ENCODE measurements at places on chromosomes 7 and 10.

- no peak for DNase-seq
These were observed 121.7 kb downstream of the ATRNL1 start for GRCh38 chr10:115214829-115215228.

DNA sequence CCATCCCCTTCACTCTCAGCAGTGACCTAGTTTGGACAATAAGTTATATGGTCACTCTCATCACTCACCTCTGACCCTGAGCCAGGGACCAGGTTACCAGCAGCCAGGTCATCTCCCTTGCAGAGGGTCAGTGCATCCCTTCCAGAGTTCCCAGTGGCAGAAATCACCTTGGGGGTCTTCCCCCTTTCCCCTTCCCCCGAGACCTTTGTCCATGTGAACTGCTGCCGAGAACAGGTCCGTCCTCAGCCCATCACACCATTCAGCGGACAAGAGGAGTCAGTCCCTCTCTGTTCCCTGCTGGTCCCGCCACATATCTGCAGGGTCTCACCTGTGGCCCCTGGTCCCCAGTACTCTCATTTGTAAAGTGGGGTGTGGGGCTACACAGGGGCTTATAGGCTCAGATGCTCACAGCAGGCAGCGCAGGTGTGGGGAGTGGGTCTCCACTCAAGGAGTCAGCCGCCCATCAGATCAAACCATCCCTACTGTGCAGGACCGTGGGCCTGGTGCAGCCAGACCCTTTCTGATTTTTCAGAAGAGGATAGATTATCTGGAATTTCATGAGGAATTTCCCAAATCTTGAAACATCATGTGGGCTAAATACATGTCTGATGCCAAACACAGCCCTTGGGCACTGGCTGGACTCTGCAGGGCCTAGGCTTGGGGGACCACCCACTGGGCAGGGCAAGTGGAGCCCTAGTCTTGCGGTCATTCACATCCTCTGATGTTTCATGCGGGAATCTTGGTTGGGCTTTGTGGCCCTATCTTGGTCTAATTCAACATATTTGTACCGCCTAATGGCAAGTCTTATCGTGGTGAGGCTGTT lies 6.5 kb downstream of the DEPP1 start:
- DNase-seq = no peak

DNA sequence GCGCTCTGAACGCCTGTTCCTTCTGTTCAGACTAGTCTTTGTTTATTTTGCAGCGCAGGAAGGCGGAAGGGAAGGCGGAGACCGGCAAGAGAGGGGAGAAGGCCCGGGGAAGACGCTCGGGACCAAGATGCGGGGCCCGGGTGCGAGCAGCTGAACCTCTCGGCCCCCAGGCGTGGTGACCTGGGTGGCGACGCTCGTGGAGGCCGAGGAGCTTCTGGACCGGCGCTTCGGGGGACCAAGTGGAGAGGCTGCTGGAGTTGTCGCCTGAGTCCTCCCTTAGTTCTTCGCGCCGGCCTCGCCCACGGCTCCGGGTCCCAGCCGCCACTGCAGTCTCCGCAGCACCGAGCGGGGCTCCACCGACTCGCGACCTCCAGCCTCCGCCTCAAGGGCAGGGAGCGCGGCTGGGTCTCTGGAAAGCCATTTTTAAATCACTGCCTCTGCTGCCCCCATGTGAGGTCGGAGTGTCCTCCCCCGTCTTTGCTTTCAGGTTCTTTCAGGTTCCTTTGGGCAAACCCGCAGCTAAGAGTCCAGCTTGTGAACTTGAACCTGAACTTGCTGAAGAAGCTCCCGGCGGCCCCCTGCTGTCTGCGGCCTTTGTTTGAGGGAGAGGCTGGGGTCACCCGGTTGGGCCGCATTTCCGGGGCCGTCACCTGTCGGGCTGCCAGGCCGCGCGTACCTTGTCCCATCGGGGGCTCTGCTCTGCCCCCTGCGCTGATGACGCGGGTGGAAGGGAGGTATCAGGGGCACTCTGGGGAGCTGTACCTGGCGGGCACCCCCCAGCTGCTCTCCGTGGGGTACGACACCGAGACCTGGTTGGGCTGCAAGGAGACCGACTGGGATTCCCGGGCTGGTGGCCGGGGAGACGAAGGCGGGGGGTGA lies 136.0 kb downstream of the KIF20B start:
- DNase-seq = peak; percentile 87

DNA sequence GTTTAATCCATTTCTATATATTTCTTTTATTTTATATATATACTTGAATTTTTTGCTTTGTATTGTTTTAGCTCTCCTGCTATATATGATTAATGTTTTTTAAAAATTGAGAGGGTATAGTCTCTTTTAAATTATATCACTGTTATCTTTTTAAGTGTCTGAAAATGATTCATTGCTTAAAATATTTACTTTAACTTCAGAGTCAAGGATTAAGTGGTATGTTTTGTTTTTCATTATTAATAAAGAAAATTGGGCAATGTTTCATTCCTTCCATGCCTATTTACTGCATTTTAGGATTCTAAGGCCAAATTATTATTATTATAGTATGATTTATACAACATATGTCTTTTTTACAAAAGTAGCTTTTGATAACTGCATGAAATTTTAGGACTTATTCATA lies 67.2 kb upstream of the THSD7A start:
- no peak for DNase-seq

- no peak for DNase-seq
These were observed 22.4 kb downstream of the GPR141 start for GRCh38 chr7:37705976-37706375.

- DNase-seq = no peak
These were observed 36.0 kb downstream of the CLEC2L start for GRCh38 chr7:139559364-139560105.

GRCh38 chr10:70803775-70804420 lies 11.8 kb upstream of the SGPL1 start:
- DNase-seq = no peak

- peak; percentile 39 for DNase-seq
These were observed 170.5 kb downstream of the SEPTIN7 start for GRCh38 chr7:35971133-35971891.

DNA sequence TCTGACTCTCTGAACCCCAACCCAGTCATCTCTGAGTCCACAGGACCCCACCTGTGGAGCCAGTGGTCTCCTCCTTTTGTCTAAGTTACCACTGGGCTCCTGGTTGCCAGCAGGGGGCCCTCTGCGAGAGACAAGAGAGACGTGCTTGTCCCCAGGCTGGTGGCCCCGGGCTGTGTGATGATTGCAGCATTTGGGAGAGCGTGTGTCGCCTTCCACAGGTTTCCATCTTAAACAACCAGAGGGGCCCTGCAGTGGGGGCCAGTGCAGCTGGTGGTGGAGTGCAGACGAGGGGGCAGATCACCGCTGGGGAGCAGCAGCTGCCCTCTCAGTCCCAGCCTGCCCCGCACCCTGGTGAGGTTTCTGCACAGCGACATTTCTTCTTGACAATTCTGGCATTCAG lies 122.4 kb upstream of the PPP2R2D start:
- no peak for DNase-seq

- no peak for DNase-seq
These were observed 359.9 kb downstream of the DGKB start for GRCh38 chr7:14542624-14543023.

DNA sequence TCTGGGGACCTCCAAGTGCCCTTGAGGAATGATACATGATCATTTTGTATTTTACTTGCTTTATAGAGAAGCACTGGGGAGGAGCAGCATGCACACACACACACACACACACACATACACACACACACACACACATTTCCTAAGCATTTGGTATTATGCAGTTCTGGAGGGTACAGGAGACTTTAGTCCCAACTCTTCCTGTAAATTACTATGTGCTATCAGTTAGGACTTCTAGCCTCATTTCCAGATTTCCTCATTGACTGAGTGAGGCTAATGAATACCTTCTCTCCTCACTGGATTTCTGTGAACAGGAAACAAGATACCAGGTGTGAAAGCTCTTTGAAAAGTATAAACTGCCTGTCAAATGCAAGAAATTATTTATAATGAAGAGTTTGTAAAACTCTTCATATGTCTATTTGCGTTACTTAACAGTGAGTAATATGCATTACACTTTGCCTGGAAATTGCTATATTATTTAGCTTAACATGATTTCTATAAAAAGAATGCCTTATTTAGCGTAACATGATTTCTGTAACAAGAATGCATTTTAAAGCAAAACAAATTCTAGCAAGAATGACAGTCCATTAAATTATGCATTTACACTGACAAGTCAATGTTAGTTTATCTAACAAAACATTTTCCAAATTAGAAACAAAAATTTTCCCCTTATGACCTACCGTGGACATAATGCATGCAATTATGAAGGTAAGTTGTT lies 34.2 kb downstream of the ACTA2 start:
- DNase-seq = no peak

- DNase-seq = no peak
These were observed 24.7 kb upstream of the GRID1 start for GRCh38 chr10:86391236-86391840.

DNA sequence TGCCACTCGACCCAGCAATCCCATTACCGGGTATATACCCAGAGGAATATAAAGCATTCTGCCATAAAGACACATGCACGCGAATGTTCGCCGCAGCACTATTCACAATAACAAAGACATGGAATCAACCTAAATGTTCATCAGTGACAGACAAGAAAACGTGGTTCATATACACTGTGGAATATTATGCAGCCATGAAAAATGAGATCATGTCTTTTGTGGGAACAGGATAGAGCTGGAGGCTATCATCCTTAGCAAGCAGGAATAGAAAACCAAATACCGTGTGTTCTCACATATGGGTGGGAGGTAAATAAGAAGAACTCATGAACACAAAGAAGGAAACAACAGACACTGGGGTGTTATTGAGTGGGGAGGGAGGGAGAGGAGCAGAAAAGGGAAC lies 84.7 kb downstream of the SLC16A9 start:
- DNase-seq = no peak

GRCh38 chr10:3805201-3805790 lies 20.3 kb upstream of the KLF6 start:
- DNase-seq = no peak

DNA sequence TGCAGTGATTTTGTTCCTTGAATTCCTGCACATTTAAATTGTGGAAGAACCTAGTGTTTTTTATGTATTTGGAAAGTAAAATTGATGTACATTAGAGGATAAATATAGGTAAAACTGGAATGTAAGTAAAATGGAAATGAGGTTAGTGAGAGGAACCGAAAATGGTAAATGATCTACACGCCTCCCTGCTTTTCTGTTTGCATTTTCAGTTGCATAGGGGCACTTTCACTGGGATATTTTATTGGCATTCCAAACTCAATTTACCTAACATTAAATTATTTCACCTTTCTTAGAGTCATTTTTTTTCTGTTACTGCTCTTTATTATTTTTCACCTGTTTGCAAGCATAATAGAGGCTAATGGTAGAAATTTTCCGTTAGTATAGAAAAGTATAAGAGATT lies 8.0 kb downstream of the CDK13 start:
- DNase-seq = no peak

DNA sequence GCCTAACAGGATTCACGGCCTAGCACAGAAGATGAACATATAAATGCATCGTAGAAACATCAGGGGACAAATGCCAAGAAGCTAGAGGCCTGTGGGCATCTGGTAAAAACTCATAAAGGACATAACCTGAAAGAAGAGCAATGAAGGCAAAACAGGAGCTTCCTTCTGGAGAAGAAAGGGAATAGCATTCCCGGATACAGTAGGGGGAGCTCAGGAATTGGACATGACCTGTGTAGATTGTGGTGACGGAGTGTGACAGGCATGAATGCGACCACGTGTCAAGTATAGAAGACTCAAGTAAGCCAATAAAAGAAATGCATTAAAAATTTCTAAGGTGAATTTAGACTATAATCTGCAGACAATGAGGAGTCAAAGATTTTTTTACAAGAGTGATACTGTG lies 270.1 kb downstream of the AGMO start:
- no peak for DNase-seq

- no peak for DNase-seq
These were observed 2.9 kb upstream of the CD36 start for GRCh38 chr7:80635533-80635932.

GRCh38 chr7:128302139-128302538 lies 41.6 kb downstream of the RBM28 start:
- DNase-seq = no peak

- no peak for DNase-seq
These were observed 319.0 kb upstream of the FZD1 start for GRCh38 chr7:90945104-90945787.

GRCh38 chr7:142787034-142787768 lies 16.4 kb downstream of the PRSS2 start:
- DNase-seq = no peak

DNA sequence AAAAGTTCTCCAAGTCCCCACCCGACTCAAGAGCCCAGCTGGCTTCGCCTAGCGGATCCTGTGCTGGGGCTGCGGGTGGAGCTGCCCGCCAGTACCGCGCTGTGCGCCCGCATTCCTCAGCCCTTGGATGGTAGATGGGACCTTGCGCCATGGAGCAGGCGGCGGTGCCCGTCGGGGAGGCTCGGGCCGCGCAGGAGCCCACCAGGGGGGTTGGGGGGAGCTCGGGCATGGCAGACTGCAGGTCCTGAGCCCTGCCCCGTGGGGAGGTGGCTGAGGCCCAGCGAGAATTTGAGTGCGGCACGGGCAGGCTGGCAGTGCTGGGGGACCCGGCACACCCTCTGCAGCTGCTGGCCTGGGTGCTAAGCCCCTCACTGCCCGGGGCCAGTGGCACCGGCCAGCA lies 57.0 kb downstream of the TBC1D12 start:
- no peak for DNase-seq

DNA sequence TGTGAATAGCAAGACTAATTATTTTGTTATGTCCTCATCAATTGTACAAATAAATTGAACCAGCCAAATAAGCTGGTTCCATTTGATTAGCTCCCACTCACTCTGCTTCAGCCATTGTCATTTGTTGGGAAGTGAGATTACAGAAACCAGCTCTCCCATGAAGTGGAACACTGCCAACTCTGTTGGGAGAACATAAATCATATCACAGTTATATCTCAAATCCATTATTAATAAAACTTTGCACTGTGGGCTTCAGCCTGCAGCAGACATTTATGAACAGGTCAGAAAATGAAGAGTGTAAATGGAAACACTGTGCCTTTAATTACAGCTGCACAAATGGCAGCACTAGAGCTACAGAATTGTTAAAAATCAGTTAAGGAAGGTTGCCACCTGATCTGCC lies 46.7 kb upstream of the TEX47 start:
- no peak for DNase-seq

GRCh38 chr10:99784727-99785441 lies 2.4 kb downstream of the ABCC2 start:
- no peak for DNase-seq

DNA sequence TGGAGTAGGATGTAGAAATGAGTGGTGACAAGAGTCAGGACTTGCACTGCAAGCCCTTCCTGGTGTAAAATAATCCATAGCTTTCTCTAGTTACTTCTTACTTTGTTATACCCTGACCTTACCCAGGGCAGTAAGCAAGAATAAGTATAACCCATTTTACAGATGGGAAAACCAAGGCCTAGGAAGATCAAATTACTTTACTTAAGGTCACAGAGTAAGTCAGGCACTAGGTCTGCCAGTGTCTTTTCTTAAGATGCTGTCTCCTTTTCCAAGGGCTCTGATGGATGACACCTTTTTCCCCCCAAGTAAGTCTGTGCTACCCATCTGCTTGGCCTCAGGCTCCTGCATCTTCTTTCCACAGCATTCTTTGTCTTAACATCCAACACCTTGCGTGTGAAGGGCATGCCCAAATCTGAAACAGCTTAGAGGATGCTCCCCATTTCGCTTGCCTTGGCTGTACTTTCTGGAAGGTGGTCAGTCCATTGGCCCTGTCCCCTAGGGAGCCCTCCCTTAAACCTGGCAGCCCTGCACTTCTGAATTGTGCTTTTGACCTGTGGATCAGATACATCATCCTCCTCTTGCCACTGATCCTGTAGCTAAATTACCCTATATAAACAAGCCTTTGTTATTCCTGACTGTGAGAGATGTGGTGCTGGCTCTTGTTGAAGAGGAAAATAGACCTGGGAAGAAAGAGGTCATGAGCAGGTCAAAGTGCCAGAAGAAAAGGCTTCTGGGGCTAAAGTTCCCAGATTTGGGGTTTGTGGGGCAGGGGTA lies 168.6 kb downstream of the LRMDA start:
- DNase-seq = no peak
